NCI-H1417 treated with DMSO at 0.1 percent for 48 hours (cell line): ENCODE measurements at places on chromosomes 13 and 19.

DNA sequence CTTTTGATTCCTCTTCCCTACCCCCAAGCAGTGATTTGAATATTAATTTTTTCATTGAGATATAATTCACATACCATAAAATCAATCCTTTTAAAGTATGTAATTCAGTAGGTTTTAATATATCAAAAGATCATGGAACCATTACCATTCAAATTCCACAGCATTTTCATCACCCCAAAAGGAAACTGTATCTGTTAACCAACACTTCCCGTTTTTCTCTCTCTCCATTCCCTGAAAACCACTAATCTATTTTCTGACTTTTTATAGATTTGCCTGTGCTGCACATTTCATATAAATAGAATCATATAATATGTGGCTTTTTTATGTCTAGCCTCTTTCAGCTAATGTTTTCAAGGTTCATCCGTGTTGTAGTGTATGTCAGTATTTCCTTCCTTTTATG lies 107.1 kb downstream of the PAN3 start:
- no peak for DNase-seq

GRCh38 chr19:1387684-1388636 lies 4.3 kb downstream of the NDUFS7 start:
- DNase-seq, result no peak

DNA sequence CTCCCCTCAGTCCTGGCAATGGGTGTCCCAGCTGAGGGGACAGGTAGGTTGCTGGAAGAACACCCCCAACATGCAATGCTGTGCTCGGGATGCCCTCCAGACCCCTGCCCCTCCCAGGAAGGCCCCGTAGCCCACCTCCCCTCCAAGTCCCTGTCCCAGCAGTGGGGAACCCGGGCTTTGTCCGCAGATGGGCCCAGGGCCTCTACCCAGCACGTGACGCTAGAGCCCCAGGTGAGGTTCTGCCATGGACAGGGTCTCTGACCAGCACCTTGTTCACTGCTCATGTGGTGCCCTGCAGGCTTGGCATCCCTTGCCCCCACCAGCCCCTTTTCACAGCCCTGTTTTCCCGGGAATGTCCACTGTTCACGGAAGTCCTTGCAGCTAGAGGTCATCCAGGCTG lies 220.0 kb upstream of the SGCG start:
- DNase-seq, result no peak

DNA sequence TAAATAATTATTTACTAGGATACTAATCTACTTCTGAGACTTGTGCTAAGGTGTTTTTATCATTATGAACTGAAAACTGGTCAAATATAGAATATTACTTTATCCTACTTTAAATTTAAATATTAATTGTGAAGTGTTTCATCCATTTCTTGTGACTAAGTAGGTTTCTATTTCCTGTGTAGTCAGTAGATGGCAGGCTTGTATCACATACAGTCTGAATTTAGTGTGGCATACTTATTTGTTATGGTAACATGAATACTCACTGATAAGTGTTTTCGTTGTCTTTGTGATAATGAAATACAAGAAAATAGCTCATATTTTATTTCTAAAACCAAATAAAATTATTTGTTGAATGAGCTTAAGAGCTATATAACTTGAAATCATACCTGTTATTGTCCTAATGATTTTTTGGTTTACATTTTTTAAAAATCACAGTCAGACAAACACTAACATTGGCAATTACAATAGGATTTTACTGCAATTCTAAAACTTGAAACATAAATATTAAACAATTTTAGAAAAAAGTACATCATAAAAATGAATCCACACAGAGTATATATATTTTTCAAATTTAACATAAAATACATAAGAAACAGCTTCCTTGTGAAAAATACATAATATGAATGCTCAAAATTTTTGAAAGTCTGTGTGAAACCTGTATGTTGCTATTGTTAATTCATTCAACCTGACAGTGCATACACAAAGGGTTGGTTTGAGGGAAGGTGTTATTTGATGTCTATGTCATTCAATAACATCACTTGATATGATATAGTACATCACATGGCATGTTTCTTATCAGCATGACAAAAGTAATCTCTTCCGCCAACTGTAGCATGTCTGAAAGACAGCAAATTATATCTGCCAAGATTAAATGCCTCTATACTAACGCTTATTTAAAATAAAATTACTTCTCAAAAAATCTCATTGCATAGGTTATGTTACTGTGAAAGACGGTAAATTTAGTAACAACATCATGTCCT lies 904.8 kb upstream of the PCDH20 start:
- peak; percentile 34 for DNase-seq

- DNase-seq, result no peak
These were observed 3.6 kb downstream of the FOXO1 start for GRCh38 chr13:40662866-40663265.

GRCh38 chr13:113145496-113145895 lies 13.0 kb upstream of the PROZ start:
- DNase-seq, result no peak

- DNase-seq, result no peak
These were observed 416.6 kb downstream of the KLF12 start for GRCh38 chr13:73717632-73718031.

DNA sequence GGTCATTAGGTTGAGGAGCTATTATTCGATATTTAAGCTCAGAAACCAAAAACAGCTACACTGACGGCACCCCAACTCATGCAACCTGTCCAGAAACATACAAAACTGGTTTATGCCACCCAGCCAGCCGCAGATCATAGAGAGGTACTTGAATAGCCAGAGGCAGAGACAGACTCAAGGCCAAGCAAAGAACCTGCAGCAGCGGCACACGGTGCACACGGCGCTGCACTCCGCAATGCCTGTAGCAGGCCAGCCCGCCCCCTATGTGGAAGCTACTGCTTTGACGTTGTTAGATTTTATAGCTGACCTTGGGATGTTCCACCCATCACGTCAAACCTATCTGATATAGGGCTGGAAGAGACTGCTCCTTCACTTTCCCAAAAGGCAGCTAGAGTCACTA lies 11.9 kb upstream of the DHRS12 start:
- DNase-seq, result no peak
